Omental fat pad (tissue), 4 donors: ENCODE measurements at places on chromosomes 7 and 10.

DNA sequence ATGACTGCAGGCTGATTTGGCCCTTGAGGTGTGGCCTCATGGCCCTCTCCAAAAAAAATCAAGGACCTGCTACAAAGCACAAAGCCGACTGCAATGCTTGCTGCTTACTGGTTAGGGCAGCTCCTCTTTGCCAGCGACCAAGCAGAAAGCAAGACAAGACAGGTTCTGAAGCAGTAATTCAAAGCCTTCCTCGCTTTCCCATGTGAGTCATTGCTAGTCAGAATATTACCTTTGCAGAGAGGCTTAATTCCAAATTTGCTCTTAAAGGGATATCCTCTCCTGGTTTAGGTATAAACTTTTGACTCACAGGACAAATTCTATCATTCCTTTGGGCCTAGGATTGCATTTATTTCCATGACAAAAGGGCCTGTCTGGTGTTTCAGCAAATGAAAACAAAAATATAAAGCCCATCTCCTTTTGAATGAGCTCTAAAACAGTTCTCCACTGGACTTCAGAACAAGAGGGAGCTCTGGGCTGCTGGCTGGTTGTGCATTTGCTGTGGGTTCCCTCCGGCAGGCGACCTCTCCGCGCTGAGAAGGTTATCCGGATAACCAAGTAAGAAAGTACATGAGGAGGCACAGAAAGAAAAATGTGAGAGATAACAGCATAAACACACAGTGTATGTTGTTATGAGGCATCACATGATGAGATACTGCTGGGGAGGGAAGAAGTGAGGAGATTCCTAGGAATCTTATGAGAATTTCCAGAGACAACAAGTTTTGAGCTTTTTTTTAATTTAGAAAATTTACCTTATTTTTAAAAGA, 90.8 kb downstream of the EGFR start:
- no peak for DNase-seq

GRCh38 chr10:108696792-108697477, 1226.4 kb downstream of the XPNPEP1 start:
- DNase-seq: no peak

DNA sequence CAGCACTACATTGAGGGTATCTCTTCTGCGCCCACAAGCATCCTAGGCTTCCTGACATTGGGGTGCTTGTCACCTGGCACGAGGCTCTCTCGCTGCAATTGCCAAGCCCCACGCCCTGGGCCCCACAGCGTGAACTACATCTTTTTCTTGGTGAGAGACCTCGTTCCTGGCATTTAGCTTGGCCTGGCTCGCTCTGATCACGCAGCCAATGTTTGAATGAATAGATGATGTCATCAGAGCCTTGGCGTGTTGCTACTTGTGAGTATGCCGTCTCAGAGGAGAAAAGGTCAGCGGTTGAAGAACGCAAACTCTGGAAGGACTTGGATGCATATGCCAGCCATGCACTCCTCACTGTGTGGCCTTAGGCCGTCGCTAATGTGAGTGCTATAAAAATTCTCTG, 150.2 kb upstream of the AUTS2 start:
- no peak for DNase-seq

DNA sequence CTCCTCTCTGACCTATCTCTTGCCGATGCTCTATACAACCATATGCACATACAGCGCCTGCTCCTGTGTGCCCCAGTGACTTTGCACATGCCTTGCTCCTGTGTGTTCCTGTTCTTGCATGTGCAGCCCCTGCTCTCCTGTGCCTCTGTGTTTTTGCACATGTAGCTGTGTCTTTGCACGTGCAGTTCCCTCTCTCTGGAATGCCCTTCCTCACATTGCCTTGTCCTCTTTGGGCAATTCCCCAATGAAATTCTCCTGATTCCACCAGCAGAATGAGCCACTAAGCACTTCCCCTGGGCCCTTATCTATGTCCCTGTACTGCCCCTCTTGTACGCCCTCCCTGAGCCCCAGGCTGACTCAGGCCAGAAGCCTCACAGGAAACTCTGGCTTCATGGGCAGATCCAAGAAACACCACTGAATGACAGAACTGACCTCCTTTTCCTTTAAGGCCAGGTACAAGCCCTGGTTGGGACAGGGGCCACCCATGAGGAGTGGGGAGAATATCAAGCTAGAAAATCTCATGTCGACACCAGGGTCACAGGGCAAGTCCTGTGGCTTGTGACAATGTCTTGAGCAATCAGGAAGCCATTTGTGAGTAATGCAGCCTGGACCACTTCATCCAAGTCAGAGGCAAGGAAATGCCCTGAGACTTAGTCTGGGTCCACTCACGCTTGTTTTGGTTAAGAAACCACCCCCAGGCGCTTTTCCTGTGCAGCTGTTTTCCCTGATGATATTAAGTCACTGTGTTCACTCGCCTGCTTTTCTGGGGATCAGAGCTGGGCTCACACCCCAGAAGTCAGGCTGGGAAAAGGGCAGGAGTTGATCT, 1.9 kb upstream of the ARHGAP22 start:
- no peak for DNase-seq

DNA sequence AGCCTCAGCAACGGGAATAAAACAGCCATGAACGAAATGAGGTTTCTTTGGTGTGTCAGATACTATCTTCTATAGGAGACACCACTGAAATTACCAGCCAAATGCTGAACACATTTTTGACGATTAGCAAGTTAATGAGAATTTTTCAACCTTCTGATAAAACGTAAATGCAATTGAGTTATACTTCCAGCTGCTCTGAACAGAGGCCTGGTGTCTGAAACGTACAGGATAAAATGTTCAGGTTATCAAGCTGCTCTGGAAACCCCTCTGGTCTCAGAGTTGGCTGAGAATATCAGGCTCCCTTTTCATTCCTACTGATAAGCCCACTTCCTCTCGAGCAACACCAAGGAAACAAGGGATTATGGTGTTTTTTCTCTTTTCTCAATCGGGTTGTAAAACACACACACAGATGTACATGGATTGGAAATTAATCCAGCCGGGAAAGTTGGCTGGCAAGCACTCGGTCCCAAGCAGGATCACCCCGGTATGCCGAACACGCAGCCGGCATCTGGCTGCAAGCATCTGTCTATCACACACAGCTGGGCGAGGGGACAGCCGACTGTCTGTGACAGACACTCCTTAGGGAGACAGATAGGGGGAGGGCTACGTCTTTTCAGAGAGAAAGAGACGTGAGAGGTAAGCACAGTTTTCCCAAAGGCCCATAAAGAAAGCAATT, 171.8 kb downstream of the PRKAG2 start:
- DNase-seq: no peak

DNA sequence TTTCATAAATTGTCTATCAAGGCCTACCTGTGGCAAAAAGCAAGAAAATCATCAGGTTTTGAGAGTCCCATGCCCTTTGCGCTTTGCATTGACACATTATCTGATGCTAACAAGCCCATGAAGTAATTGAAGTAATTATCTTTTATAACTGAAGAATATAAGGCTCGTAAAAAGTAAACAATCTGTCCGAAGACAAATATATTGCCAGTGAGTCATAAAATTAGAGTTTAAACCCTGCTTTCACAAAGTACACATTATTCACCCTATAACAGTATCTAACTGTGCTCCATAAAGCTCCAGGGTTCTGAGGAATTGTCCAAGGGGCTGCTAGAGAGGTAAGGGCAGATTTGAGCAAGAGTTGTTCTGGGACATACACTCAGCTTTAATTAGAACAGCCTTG, 102.3 kb upstream of the PPP1R3A start:
- no peak for DNase-seq

DNA sequence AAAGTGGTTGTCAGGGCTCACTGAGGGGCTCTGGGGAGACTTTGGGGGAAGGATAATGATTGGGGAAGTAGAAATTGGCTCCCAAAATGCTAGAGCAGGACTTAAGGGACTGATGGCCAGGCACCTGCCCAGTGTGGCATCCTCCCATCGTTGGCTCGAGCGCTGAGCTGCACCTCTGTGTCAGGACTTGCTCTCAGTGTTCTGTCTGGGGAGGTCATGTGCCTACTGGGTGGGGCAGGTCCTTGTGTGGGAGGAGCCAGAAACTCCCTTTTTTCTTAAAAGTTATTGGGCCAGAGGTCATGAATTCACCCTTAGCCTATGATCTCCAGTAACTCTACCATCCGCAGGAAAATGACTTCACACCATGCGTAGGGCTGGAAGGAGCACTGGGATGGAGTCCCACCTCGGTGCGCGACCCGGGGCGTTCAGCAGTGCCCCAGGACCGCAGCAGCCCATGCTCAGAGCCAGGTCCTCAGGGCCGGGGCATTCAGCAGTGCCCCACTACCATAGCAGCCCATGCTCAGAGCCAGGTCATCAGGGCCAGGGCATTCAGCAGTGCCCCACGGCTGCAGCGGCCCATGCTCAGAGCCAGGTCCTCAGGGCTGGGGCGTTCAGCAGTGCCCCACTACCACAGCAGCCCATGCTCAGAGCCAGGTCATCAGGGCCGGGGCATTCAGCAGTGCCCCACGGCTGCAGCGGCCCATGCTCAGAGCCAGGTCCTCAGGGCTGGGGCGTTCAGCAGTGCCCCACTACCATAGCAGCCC, 221.9 kb downstream of the EBF3 start:
- DNase-seq: no peak

DNA sequence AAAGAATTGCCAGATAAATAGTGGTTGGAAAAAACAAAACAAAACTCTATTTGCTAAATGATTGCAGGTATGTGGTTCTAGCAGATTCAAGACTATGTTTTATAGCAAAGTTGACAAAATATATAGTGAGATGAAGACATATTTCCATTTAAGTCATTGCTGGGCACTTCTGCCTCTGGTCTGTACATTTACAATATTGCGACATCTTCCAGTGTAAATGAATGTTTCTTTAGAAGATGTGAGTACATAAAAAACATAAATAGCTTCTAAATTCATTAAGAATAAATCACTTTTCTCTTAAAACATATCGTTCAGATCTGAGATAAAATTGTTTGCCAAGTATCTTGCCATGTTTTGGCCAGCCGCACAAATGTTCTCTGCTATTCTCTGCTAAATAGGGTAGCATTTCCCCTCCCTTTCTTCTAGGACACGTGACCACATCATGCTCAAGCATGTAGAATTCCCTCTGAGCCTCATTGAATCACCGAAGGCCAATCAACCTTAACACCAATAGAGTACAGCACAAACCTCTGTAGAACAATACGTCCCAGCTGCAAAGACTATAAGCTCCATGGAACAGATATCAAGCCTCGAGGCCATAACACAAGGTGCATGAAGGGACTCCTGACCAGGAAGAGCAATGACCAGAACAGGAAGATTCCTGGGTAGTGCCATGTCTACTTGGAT, 1173.3 kb downstream of the GATA3 start:
- DNase-seq: no peak
